ENCODE measurements at places on chromosomes 2 and 18.
A peak's percentile ranks its signal among the peaks of the same experiment; 100 is the strongest.

DNA sequence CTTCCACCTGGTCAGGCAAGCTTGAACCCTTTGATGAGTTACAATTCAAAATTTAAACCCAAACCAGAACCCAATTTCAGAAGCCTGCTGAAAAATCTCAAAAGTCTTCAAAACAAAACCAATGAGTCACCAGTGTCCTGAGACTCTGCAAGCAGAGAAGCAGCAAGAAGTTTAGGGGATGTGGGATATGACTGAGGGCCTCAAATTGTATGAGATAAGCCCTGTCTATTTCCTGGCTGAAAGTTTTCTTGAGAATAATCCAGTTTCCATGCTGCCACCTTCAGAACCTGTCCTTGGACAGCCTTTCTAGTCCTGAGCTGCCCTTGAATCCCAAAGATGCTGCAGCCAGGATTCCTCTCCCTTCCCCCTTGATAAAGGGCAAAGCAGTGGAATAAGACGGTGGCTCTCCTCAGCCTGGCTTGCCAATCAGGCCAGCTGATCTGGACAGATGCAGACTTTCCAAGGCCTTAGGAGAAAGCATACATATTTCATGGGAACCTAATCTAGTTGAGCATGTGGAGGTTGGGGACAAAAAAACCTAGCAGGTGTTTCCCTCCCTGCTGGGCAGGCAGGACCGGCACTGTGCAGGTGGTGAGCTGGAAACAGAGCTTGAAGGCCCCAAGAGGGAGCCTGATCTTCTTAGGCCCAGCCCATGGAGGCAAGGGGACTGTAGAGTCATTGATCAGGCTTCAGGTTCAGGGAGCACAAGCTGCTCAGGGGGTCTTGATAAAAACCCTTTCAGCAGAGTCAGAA is 278.0 kb upstream of the MGAT5 start:
- no peak for DNase-seq

GRCh38 chr2:74328074-74328473 is 15.1 kb downstream of the SLC4A5 start:
- DNase-seq: no peak

GRCh38 chr2:69453475-69454129 is 16.4 kb upstream of the NFU1 start:
- DNase-seq: no peak

- no peak for DNase-seq
Measured at GRCh38 chr18:66438711-66439536, 165.0 kb downstream of the CDH19 start.

DNA sequence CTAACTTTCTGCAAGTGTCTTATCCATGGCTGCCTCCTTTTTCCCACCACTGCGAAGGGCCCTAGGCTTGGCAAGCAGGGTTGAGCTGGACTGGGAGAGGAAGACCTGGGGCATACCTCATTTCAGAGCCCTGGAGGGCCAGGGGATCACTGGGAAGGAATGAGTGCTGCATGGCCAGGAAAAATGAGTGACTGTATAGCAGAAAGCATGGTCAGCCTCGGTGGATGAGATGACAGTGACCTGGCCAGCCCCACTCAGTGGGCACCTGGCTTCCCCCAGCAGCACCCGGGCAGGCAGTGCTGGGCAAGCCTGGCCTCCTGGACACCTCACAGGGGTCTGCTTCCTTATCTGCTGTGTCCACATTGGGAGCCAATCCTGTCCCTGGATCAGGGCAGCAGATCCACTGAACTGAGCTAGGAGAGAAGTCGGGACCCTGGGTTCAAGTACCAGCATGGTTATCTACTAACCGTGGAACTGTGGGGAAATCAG is 76.4 kb downstream of the HS1BP3 start:
- no peak for DNase-seq

DNA sequence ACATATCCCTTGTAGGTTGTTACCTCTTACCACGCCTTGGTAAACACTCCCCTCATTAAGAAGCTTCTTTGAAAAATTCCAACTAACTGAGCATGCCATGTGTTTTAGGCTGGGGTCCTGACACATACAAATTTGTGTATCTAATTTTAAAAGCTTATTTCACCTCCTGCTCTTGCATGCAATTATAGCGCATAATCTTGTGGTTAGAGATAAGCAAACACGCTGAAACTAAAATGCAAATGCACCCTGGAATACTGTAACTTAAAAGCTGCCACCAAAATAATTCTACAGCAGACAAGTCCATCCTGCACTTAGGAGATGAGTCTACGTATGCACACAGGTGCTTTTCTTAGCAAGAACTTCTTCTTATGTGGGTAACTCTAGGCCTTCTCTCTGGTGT is 990.2 kb downstream of the TSN start:
- DNase-seq: no peak

GRCh38 chr2:118430510-118431164 is 342.4 kb downstream of the INSIG2 start:
- no peak for DNase-seq

GRCh38 chr18:49959176-49959575 is 145.8 kb upstream of the ACAA2 start:
- DNase-seq: no peak

- peak; percentile 29 for DNase-seq
Measured at GRCh38 chr2:224545884-224546644, 39.1 kb downstream of the CUL3 start.

DNA sequence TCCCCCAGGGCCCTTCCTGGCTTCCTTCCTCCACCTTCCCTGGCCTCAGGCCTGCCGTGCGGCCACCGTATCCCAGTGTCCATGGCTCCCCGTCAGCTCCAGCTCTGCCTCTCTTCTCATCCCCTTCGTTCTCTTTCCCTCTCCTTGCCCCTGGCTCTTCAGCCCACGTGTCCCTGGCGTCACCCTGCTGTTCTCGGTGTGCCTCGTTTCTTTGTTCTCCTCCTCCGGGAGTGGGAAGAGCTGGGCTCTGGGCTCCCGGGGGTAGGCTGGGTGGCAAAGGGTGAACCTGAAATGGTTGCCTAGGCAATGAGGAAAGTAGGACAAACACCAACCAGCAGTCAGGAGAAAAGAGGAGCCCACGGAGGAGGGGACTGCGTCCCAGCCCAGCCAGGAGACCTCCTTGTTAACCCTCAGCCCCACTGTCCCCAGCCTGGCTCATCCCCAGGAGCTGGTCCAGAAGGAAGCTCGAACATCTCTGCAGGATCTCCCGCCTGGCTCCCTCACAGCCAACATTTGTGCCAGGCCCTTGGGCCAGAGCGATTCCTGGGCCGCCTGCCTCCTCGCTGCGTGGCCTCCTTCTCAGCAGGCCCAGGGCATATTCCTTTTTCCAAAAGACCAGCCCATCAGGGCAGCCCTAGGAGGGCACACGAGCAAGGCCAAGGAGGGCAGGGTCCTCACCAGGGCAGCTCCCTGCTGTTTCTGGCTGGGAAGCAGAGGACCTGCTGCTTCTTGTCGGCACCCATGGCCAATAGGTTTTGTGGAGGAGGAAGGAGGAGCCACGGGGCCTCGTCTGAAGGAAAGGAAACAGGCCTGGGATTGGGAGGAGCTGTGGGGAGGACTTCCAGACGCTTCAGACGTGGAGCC is 30.9 kb upstream of the DNMT3A start:
- no peak for DNase-seq

GRCh38 chr2:217940261-217941220 is 62.3 kb downstream of the TNS1 start:
- no peak for DNase-seq

All from NCI-H226 (cell line).